NCI-H146 (cell line): ENCODE measurements at places on chromosomes 3 and 15.
A peak's percentile ranks its signal among the peaks of the same experiment; 100 is the strongest.

DNA sequence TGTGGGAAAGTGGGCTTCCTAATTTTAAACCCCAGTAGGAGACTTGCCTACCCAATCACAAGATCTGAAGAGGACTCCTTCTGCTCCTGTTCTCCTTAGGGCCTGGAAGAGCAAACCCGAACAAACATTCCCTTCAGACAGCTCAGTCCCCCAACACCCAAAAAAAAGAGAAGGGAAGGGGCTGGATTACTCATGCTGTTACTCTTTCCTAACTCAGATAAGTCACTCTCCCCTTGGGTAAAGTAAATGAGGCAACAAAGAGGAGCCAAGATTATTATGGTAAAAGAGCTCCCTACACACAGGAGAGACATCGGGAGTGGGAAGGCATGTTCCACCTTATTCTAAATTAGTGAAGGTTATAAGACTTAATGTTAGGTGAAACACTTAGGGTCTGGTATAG is 18.1 kb upstream of the LEKR1 start:
- no peak for DNase-seq

DNA sequence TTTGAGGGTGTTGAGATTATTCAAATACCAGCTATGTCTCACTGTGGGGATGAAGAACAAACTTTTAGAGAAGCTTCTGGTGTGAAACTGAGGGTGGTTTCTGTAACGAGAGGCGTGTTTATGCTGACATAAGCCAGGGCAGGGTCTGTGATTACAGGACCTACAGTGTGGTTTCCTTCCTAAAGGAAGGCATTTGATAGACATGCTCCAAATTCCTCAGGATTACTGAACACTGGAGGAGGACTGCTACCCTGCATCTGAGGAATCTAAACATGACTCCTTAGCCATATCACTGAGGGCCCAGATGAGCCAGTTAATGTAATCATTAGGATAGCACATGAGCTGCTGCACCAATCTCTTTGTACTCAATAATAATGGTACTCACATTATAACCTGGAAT is 328.4 kb upstream of the UMPS start:
- no peak for DNase-seq

GRCh38 chr3:60399861-60400845 is 851.1 kb downstream of the FHIT start:
- DNase-seq = peak; percentile 67

DNA sequence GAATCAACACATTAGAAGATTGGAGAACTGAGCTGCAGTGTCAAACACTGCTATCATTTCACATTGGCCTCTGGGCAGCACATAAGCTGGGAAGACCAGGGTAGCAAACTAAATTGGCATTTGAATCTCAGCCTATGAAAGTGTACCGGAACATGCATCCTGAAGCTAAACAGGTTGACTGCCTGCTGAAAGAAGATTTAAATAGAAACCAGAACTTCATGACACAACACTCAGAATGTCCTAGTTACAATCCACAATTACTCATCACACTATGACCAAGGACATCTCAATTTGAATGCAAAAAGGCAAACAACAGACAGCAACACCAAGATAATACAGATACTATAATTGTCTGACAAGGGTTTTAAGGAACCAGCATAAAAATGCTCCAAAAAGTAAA is 26.2 kb downstream of the TM2D3 start:
- no peak for DNase-seq

DNA sequence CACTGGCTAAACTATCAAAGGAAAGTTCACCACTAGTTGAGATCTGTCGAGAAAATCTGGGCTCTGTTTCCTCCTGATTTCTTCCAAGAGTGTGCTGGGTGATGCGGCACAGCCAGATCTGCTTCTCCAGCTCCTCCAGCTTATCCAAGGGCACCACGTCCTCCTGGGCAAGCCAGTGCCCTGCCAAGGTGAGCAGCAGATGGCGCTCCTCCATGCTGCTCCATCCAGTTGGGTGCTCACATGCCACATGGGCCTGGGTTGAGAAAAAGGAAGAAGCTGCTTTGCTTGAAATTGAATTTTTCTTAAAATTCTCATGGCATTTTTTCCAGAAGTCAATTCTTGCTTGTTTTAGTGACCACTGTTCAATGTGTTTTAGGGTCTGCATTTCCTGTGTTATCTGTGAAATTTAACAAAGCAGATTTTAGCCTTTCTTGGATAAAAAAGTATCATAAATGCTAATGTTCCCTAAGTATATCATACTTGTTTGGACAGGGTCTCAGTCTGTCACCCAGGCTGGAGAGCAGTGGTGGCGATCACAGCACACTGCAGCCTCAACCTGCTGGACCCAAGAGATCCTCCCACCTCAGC is 47.3 kb downstream of the EIF3J start:
- peak; percentile 23 for DNase-seq

DNA sequence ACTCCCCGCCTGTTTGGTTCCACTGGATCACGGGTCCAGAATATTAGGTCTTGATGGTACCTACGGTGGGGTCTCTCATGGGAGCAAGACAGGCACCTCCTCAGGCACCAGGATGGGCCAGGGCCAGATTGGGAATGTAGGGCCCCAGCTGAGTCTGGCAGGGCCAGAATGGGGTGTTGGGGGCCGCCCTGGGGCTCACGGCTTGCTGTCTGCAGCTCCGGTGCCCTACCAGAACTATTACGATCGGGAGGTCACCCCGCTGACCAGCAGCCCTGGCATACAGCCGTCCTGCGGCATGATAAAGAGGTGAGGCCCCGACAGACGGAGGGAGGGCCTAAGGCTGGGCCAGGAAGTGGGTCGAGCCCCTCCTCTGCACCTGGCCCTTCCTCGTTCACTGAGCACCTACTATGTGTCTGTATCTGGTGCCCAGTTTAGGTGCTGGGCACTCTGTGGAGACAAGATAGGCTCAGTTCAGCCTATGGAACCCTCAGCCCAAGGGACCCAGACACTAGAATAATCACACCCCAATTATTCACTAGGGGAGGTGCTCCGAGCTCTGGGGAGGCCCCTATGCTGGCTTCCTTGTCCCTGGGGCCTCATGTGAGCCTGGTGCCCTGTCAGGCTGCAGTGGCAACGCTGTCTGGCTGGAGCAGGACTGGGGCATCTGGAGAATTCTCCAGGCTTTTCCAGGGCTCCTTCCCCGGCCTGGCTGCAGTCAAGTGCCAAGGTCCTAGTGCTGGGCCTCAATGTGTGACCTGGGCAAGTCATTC is 37.9 kb downstream of the PSTPIP1 start:
- no peak for DNase-seq
